ENCODE measurements at places on chromosomes 7 and 10.
A peak's percentile ranks its signal among the peaks of the same experiment; 100 is the strongest.

GRCh38 chr10:191703-192518, 56.7 kb downstream of the ZMYND11 start:
- DNase-seq: no peak

DNA sequence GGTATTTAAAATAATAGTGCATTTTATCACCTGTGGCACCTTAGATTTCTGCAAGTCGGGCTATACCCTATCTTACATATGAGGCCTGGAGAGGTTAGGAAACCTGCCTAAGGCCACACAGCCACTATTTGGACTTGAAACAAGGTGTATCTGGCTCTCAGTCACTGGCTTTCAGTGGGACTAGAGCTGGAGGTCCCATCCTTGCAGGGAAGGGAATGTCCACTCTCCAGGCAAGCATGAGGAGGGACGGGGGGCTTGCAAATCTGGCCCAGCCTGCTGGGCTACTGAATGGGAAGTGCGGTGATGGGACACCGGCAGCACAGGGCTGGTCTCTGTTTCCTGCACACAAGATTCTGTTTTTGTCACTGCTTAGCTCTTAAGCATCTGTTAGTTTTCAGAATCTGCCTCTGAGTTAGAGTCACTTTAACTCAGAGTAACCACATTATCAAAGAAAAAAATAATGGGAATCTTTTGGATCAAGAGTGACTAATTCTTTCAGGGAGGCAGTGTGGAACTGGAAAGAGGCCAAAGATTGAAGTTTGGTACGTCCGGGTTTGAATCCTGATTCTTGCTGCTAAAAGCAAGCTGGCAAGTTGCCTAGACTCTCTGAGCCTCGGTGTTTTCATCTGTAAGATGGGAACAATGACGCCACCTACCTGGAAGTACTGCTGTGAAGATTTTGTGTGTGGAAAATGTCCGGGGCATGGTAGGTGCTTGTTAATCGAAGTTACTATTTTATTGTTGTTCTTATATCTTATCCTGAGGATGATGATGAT, 33.8 kb upstream of the HABP2 start:
- no peak for DNase-seq

DNA sequence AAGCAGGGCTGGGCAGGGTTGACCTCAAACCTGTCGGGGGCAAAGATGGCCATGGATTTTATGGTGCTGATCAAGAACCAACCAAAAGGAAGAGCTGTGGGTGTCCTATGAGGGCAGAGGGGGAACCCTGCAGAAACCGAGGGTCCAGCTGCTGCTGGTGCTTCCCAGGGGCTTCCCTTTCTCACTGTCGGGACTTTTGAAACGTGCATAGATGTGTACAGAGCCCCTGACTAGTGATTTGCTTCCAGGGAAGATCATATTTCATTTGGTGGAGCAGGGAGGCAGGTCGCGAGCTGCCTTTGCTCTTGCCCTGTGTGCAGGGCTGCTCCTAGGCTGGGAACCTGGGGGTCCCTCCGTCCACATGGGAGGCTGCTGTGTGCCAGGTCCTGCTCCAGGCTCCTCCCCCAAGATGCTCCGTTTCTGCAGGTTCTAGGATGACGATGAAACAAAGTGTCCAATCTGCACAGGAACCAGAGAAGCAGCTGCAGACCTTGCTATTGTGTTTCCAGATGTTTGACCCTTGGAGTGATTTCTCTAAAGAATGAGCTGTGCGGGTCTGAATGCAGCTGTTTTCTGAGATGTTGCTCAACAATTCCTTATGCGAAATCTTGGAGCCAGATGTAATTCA, 9.4 kb upstream of the INPP5A start:
- DNase-seq: no peak

DNA sequence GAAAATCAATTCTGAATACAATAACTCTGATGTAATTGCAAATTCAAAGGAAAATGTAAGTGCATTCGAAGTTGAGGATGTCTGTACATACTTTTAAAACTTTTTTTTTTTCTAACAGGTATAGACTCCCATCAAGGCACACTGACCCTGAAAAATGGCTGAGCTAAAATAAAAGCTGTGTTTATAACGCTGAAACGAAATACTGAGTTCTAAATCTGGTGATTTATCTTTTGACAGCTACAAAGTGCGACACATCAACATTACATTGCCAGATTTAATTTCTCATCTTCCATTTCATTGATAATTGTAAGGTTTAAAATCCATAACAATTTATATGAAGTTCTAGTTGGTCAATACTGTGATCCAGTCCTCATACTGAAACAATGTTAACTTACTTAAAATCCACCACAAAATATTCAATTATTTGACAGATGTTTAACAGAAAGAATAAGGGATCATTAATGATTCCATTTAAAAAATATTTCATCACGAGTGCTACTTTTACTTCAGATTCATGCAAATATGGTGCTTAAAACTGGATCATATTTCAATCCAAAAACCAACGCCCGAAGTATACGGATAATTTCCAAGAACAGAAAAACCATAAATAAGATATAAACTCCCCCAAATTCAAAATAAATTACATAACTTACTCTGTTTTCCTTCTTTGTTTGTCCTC, 1.4 kb downstream of the RAB11FIP2 start:
- DNase-seq: no peak

DNA sequence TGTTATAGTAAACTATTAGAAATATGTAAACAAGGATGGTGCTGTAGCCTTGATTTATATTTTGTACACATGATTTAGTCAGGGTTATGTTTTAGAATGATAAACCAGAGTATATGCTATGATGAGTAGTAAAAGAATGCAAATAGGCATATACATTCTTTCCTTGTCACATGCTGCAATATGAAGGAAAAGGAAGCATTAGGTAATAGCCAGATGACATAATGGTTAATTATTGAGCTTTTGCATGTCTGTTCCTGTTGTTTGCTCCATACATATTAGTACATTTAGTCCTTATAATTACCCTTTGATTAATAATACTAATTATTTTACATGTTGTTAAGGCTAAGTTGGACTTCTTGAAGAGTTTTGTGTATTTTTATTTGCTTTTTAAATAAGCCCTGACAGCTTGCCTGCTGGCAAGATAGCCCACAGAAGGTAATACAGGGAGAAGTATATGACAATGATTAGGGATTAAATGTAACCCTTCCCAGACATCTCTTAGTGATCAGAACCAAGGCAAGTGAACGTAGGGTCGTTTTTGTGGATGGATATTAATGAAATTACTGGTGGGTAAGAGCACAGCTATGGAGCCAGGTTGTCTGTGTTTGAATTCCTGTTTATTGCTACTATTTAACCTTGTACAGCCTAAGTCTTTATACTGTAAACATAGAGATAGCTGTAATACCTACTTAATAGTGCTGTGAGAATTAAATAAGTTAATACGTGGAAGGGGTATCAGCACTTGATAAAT, 68.4 kb downstream of the PHTF2 start:
- DNase-seq: no peak

DNA sequence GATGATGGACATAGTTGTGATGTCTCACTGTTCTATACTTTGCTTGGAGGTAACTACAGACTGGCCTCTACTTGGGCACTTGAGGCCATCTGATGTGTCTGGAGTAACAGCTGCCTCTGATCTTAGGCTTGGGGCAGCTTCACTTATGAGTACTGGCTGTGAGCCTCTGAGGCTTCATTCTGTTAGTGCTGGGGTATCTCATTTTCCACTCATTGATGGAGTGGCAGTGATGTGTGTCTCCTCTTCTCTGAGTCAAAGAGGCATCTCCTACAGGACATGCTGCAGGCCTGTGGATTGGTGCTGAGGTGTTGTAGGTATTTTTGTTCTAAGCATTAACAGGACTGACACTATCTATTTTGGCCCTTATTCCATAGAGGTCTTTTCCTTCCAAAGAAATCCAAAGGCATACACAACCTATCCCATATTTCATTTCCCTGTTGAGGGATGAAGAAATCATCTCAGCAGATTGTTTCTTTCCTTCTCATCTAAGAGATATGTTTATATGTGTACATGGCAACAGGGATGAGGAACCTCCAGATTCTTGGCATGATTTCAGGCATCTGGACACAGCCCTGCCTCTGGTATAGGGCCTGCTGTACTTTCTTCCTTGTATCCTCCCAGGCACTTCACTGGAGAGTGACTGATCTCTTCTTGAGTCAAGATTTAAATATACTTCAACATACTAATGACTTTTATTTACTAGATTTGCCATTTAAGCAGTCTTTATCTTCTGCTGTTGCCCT, 65.7 kb upstream of the NOBOX start:
- no peak for DNase-seq

- DNase-seq: no peak
Observed at GRCh38 chr7:8135417-8135816, 126.5 kb downstream of the ICA1 start.

DNA sequence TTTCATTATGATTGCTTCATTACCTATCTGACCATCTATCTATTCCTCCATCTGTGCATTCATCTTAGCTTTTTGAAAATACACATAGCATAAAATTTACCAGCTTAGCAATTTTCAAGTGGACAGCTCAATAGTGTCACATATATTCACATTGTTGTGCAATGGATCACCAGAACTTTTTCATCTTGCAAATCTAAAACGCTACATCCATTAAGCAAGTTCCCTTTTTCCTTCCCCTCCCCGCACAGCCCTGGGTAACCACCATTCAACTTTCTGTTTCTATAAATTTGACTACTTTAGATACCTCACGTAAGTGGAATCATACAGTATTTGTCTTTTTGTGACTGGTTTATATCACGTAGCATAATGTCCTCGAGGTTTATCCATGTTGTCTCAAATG, 78.0 kb upstream of the ADRB1 start:
- DNase-seq: peak; percentile 34

DNA sequence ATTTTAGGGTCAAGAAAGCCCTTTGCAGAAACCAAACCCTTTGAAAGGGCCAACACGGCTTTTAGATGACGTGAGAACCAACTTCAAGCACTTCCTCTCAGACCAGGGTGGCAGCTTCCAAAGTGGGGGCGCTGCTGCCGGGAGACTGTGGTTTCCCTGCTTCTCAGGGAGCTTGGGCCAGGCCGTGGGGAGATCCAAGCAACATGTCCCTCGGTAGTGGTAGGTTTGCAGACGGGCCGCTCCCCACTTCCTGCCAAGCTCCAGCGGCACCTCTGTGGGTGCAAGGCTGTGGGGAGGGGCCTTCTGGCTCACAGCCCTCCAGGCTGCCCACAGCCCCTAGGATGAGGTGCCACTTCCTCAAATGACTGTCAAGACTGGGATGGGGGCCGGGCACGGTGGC, 132.4 kb downstream of the FAM53B start:
- DNase-seq: peak; percentile 68

DNA sequence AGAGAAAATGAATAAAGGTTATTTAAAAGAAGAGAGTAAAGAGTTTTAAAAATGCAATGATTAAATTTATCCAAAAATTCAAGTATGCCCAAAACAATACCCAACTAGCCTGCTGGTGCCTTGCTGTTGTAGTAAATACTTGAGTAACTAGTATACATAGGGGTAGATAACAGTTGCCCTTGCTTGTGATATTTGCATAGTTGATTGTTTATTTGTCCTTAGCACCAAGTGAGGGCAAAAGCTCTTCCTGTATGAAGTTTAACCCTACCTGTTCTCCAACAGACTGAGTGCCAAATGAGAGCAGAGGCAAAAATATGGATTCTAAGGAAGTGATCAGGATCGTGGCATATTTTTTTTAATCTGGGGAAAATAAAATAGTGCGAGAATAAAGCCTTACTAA, 85.0 kb downstream of the PTN start:
- DNase-seq: no peak

DNA sequence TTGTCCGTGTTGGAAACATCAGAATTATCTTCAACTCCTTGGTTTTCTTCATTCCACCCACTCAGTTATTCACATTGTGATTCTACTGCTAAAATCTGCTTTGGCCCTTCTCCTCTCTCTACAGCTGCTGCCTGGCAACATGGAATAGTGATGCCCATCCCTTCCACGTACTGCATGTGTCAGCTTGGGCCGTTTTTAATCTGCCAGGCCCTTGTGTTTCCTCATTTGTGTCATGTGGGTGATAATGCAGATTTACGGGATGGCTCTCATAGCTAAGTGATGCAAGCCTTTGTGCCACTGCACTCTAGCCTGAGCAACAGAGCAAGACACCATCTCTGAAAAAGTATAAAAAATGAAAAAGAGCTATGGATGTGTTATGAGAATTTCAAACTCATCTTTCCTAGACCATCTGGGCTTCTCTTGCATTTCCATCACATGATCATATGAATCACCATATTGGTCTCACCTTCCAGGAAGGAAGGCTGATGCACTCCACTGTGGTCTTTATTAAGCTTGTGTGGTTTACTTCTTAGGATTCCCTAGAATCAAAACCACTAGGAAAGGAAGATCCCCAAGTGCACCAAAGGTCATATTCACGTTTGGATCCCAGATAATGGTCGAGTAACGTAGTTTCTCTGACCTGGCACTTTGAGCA, 20.6 kb upstream of the CELF2 start:
- no peak for DNase-seq

GRCh38 chr10:14723052-14723689, 51.5 kb downstream of the FAM107B start:
- DNase-seq: peak; percentile 41

- DNase-seq: no peak
Observed at GRCh38 chr10:103789771-103790201, 65.6 kb downstream of the SH3PXD2A start.

DNA sequence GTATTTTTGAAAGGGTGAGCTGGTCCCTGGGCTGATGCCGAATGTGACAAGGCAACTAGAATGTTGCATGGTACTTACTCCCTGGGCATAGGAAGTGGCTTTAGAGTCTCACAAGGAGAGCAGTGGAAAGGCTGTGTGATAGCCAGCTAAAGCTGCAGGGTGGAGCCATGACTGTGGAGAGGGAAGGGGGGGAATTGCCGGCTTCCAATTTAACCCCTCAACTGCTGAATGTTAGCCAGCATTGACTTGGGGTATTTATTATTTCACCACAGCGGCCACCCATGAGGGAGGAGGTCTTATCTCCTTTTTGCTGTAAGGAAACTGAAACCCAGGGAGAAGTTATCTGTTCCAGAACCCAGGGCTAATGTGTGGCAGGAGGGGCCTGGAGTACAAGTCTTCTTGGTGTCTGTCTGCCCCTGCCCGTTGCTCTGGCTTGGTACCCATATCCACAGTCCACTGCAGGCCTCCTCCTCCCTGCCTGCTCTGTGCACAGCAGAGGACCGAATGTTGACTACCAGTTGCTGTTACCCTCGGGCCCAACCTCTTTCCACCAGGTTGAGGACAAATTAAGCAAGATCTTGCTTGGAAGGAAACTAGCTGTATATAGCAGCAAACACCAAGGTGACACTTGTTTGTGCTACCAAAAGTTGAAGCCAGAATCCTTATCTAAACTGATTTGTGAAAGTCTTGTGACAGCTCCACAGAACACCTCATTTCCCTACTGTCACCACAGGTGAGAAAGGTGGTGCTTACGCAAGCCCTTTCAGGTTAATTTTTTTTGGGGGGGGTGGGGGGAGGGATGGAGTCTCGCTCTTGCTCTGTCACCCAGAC, 37.6 kb downstream of the WBP1L start:
- no peak for DNase-seq

DNA sequence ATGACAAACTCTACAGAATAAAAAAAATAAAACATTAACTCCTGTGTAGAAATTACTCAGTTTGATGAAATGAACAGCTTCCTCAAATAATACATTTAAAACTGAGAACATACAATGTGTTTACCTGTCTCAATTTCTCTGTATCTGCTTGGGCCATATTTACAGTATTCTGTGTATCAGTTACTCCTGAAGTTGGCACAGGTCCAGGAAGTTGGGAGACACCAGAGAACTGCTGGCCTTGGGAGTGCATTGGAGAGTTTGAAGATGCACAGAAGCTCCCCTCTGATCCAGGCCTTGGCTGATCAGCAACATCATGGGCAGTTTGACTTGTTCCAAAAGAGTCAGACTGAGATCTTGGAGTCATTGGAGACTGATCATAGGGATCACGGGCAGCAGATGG, 155.1 kb downstream of the GALNT11 start:
- no peak for DNase-seq

- peak; percentile 20 for DNase-seq
Observed at GRCh38 chr7:102125127-102125596, 161.5 kb upstream of the SH2B2 start.

All from B cell (primary cell).